Glutamatergic neuron (in vitro differentiated cells): ENCODE measurements at places on chromosomes 2 and 18. TPM values are rescaled to one million over a fixed set of nuclear protein-coding genes. Genes with fewer than 3 reads are reported as not detected.

EFEMP1 gene
- 1.2 TPM for total RNA-seq

RTKN gene
- 88.7 TPM for total RNA-seq

FBXO36 gene
- 3.4 TPM for total RNA-seq

GREB1 gene
- total RNA-seq, result 134 TPM

CHRNA1 gene
- 161 TPM for total RNA-seq

RBM43 gene
- 1.1 TPM for total RNA-seq

PRKAG3 gene
- total RNA-seq, result not detected

ATRAID gene
- total RNA-seq, result 58.8 TPM

TNS1 gene
- total RNA-seq, result 3.2 TPM

UGT1A7 gene
- total RNA-seq, result not detected

SERPINB4 gene
- total RNA-seq, result not detected

ANKRD23 gene
- 5.7 TPM for total RNA-seq

RUFY4 gene
- not detected for total RNA-seq

CRACDL gene
- total RNA-seq, result 2.1 TPM

CERKL gene
- total RNA-seq, result 5.7 TPM
